ENCODE measurements at places on chromosomes 13 and 19.

DNA sequence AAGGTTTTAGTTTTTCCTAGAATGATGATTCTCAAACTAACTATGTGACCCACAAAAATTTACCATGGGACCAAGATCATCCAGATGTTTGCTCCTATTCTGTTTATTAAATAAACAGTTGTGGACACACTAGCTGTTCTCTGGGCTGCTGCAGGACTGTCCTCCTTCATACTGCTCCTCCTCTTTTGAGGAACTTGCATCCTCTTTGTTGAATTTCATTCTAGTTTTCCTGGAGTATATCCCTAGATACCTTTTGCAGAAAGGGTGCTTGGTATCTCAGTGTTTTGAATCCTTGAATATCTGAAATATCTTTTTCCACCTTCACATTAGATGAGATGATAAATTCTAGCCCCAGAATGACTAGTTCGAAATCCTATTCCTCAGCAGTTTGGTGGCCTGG, 24.1 kb downstream of the VASP start:
- DNase-seq, result no peak

- DNase-seq, result no peak
Observed at GRCh38 chr13:42409075-42409474, 137.1 kb downstream of the AKAP11 start.

GRCh38 chr13:113802761-113803160, 43.7 kb downstream of the TMEM255B start:
- DNase-seq, result no peak

- DNase-seq, result peak; percentile 45
Observed at GRCh38 chr19:49056101-49056901, 1.2 kb downstream of the CGB7 start.

GRCh38 chr13:51734786-51735185, 69.2 kb downstream of the DHRS12 start:
- DNase-seq, result no peak

DNA sequence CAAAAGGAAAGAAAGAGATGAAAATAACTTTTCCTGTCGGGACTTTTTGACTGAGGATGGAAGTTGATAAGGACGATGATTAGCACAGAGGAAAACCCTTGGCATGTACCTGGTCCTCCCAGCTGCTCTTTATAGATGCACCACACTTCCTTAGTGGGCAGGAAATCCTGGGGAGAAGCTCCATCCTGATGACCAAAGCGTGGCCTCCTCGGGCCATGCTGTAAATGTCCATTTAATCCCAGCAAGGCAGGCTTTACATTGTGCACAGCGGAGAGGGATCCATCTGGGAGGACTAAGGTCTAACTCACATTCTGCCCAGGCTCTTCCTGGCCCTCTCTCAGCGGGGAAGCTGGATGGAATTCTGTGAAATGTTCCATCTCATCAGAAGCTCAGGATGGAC, 113.5 kb downstream of the COL4A2 start:
- no peak for DNase-seq

DNA sequence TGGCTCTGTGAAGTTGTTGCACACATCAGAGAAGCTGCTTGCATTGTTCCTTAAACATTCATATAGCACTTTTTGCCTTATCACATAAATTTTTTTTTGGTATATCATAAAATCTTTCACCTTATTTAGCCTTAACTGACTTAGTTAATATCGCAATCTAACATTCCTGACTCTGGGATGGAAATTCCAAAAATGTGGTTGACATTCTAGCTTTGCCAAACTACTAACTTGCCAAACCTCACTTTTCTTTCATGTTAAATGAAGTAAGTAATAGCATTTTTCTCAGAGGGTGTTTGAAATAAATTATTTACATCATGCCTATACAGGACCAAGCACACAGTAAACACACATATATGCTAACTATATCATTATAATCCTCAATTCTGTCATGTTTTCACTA, 736.9 kb upstream of the PCDH9 start:
- no peak for DNase-seq

- peak; percentile 24 for DNase-seq
Observed at GRCh38 chr13:84574851-84575250, 692.6 kb upstream of the SLITRK1 start.
